ENCODE measurements at places on chromosomes 3 and 15. TPM values are rescaled to one million over a fixed set of nuclear protein-coding genes. Genes with fewer than 3 reads are reported as not detected.

- DNase-seq, result no peak
These were observed 235.1 kb downstream of the CD47 start for GRCh38 chr3:107855710-107856109.

GRCh38 chr3:123310186-123310585 lies 108.4 kb downstream of the SEC22A start:
- DNase-seq, result no peak

DNA sequence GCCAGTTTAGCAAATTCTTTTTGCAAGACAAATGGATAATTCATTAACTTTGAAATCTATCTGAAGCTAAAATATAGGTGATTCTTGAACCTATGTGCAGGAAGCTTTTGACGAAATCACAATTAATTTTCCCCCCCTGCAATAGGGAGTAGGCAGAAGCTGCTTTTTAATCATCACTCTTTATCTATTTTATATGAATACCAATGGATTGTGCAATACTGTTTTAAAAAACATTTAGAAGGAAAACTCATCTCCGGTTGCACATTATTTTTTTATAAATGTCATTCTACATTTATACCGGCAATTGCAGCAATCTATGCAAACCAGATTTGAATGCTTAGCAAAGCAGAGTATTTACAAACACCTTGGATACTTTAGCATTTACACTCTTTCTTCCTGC lies 121.1 kb upstream of the TMCO5A start:
- DNase-seq, result no peak

- DNase-seq, result no peak
These were observed 44.7 kb downstream of the CEP152 start for GRCh38 chr15:48766196-48766595.

The MESP2 gene
- not detected for total RNA-seq

The PRSS50 gene
- 0.26 TPM for total RNA-seq

The EIF1B gene
- 31.9 TPM for total RNA-seq
